ENCODE measurements at places on chromosomes 6 and 20. TPM values are rescaled to one million over a fixed set of nuclear protein-coding genes. Genes with fewer than 3 reads are reported as not detected.
A peak's percentile ranks its signal among the peaks of the same experiment; 100 is the strongest.

DNA sequence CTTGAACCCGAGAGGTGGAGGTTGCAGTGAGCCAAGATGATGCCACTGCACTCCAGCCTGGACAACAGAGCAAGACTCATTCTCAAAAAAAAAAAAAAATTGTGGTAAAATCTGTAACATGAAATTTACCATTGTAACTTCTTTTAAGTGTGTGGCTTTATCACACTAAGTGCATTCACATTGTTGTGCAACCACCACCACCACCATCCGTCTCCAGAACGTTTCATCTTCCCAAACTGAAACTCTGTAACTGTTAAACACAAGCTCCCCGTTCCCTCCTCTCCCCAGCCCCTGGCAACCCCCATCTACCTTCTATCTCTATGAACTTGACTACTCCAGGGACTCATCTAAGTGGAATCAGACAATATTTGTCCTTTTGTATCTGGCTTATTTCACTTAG, 29.7 kb downstream of the PDRG1 start:
- no peak overlapping the region for H3K27ac ChIP-seq
- H3K27me3 ChIP-seq, result peaks cover 6% of the 10 kb centered on the region
- DNase-seq, result no peak
- H3K4me1 ChIP-seq, result no peaks in the 10 kb centered on the region

GRCh38 chr6:155158030-155158843, 105.6 kb upstream of the CLDN20 start:
- DNase-seq, result no peak
- no peaks in the 10 kb centered on the region for H3K27me3 ChIP-seq
- H3K36me3 ChIP-seq, result no peaks in the 10 kb centered on the region
- H3K4me3 ChIP-seq, result no peak overlapping the region
- no peak overlapping the region for H3K27ac ChIP-seq

DNA sequence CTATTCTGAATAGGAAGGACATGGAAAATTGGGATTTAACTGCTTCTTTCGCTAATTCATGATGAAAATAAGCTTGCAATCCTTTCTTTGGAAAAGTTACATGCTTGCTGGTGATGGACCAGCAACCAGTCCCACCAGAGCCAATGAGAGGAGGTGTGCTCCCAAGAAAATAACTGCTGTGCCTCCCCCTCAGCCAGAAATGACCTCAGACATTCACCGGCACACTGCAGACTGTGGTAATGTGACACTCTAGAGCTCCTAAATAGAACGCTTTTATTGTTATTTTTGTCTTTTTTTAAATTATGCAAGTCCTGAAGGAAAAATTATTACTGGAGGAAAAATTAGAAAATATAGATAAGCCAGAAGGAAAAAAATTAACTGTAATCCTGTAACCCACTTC, 2.6 kb downstream of the PYGB start:
- no peak overlapping the region for H3K27ac ChIP-seq
- no peaks in the 10 kb centered on the region for H3K36me3 ChIP-seq
- peaks cover 25% of the 10 kb centered on the region for H3K4me1 ChIP-seq
- no peak overlapping the region for H3K4me3 ChIP-seq

GRCh38 chr6:153849072-153849779, 189.8 kb upstream of the OPRM1 start:
- no peaks in the 10 kb centered on the region for H3K27me3 ChIP-seq
- no peaks in the 10 kb centered on the region for H3K4me1 ChIP-seq
- H3K4me3 ChIP-seq, result no peak overlapping the region
- no peak for DNase-seq
- no peaks in the 10 kb centered on the region for H3K36me3 ChIP-seq

DNA sequence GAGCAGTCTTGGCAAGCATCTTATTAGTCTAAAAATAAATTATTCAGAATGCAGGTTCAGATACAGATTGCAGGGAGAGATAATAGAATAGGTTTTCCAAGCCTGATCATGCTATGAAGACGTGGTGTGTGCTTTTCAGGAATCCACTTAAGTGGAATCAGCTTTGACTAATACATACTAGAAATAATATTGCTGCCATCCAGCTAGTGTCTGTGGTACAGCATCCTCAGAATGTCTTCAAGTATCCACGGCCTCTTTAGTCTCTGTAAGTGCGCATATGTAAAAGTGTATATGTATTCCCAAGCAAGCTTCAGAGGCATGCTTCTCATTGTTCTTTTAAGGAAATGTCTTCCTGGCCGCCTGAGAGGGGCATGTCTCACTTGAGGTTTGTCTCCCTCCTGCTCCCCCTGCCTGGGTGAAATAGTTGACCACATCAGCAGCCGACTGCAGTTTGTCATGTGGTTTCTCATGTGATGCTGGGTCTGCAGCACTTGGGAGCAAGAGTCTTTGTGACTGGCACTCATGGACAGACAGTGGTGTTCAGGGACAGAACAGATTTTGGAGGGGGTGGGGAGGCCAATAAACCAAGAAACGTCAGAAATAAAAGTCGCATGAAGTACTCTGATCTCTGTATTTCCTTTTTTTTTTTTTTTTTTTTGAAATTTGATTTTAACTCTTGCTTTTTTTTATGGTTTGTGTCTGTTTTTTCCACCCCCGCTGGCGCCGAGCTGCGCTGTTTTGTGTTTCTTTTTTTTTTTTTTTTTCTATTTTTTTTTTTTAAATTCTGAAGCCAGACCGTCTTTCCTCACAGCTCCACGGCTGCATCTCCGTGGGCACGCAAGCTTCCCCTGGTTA, 150.8 kb downstream of the PRL start:
- DNase-seq, result peak; percentile 23
- no peaks in the 10 kb centered on the region for H3K36me3 ChIP-seq
- no peak overlapping the region for H3K27ac ChIP-seq
- no peak overlapping the region for H3K4me3 ChIP-seq
- H3K4me1 ChIP-seq, result peaks cover 5% of the 10 kb centered on the region
- H3K27me3 ChIP-seq, result no peaks in the 10 kb centered on the region

- no peak for DNase-seq
- no peaks in the 10 kb centered on the region for H3K27me3 ChIP-seq
- H3K4me1 ChIP-seq, result no peaks in the 10 kb centered on the region
- H3K4me3 ChIP-seq, result no peak overlapping the region
- H3K27ac ChIP-seq, result no peak overlapping the region
- no peaks in the 10 kb centered on the region for H3K36me3 ChIP-seq
Measured at GRCh38 chr6:64081453-64081852, 445.9 kb downstream of the PHF3 start.

DNA sequence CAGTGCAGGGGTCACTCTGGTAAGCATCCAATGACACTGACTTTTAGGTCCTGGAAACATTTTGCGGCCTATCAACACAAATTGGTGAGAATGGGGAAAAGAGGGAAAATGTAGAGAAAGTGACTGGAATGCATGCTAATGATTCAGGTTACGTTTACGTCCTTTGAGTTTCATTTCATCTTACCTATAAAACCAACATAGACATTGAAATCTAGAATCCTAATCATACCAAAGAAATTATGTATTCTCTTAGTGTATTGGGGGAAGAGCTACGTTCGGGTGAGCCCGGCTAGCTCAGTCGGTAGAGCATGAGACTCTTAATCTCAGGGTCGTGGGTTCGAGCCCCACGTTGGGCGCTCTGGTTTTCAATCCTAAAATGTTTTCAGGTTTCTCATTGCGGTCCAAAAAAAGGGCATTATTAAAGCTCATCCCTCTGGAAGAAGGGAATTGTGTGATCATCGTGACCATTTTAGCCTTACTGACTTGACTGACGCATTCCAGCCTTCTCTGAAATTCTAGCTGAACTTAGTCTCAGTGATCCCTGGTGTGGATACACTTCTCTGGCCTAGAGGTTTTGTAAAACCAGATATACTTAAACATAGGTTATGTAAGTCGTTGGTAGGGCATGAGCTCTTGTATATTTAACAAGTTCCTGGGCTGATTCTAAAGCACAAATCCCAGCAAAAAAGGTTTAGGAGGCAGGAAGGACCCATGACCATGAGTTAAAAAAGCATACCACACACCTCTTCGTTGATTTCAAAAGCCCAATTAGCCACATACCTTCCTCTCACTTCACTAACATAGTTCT, 18.3 kb downstream of the HMGN4 start:
- peaks cover 11% of the 10 kb centered on the region for H3K4me1 ChIP-seq
- peak; percentile 57 for DNase-seq
- H3K36me3 ChIP-seq, result no peaks in the 10 kb centered on the region
- no peaks in the 10 kb centered on the region for H3K27me3 ChIP-seq
- H3K4me3 ChIP-seq, result no peak overlapping the region
- H3K27ac ChIP-seq, result no peak overlapping the region

DNA sequence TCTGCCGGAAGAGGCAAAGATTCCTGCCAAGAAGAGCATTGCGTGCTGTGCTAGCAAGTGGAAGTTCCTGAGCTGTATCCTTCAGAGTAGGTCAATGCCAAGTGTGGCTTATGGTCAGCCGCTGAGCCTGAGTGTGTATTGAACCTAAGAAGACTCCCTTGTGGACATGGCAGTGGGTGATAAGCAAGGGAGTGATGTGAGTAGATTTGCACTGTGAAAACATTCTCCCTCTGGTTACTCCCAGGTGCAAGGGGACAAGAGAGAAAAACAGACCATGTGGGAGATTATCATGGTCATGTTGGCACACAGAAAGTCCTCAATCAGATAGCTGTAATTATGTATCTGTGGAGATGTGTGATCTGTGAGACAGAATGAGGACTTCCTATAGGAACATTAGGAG, 6.1 kb upstream of the TMEM74B start:
- H3K27ac ChIP-seq, result no peak overlapping the region
- DNase-seq, result no peak
- H3K36me3 ChIP-seq, result no peaks in the 10 kb centered on the region

GRCh38 chr20:35368666-35369423, 42.9 kb downstream of the UQCC1 start:
- H3K4me3 ChIP-seq, result no peak overlapping the region
- H3K36me3 ChIP-seq, result peaks cover 10% of the 10 kb centered on the region
- H3K27me3 ChIP-seq, result no peaks in the 10 kb centered on the region
- no peaks in the 10 kb centered on the region for H3K4me1 ChIP-seq
- no peak for DNase-seq

- no peaks in the 10 kb centered on the region for H3K36me3 ChIP-seq
- no peak overlapping the region for H3K27ac ChIP-seq
- no peak for DNase-seq
- H3K4me1 ChIP-seq, result no peaks in the 10 kb centered on the region
- H3K4me3 ChIP-seq, result no peak overlapping the region
- H3K27me3 ChIP-seq, result peaks cover 5% of the 10 kb centered on the region
Measured at GRCh38 chr20:56974499-56975250, 291.8 kb downstream of the BMP7 start.

- H3K4me3 ChIP-seq, result no peak overlapping the region
- H3K4me1 ChIP-seq, result no peaks in the 10 kb centered on the region
- no peaks in the 10 kb centered on the region for H3K36me3 ChIP-seq
- no peak for DNase-seq
Measured at GRCh38 chr6:5653801-5654200, 352.9 kb downstream of the NRN1 start.

DNA sequence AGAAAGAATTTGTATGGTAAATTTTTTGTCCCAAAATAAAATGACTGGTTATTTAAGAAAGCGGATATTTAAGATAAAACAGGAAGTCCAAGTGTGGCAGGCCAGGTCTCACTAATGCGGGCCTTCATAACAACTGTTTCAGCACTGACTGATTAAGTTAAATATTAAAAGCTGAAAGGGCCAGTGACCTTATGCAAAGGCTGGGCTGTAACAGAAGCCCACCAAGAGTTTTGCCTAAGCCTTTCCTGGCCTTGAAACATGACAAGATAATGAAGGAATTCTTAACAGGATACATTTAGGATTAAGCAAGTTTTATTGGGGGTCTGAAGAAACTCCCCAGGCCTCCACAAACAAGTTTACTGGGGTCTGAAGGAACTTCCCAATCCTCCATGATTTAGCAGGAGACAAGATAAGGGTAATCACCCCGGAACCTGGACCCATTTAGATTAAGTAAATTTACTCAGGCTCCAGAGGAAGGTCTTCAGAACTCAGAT, 36.3 kb downstream of the ZNF133 start:
- H3K36me3 ChIP-seq, result no peaks in the 10 kb centered on the region
- H3K27ac ChIP-seq, result no peak overlapping the region
- no peak for DNase-seq
- H3K4me3 ChIP-seq, result no peak overlapping the region
- H3K4me1 ChIP-seq, result no peaks in the 10 kb centered on the region
- no peaks in the 10 kb centered on the region for H3K27me3 ChIP-seq

DNA sequence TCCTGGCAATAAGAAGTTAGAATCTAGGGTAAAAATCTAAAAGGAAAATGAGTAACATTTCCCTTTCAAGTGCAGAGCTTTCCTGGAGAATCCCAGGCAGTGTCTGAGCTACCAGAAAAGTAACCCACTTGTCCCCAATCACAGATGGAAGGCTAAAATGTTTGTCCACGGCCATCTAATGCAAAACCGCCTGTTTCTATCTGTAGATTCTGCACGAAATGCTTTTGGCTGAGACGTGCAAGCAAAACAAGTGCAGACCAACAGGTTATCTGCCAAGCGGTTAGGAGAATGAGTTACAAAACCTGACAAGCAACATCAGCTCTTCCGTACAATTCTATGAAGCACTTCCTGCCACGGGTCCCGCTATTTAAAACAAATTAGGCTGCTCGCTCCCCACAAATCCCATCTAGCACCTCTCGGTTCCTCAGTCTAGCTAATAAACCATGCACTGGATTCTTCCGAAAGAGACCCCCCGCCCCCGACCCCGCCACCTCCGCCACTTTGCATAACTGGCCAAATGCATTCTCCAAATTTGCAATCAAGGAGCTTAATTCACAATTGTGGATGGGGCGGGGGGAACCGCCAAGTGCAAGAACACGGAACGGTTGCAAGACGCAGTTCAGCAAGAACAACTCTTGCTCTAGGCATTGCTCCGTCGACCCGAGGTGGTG, 1.4 kb downstream of the ELOVL5 start:
- H3K4me1 ChIP-seq, result peaks cover 53% of the 10 kb centered on the region
- DNase-seq, result no peak
- no peaks in the 10 kb centered on the region for H3K36me3 ChIP-seq

GRCh38 chr6:46490425-46491200, 636 bp downstream of the RCAN2 start:
- DNase-seq, result no peak
- H3K27me3 ChIP-seq, result peaks cover 28% of the 10 kb centered on the region
- no peaks in the 10 kb centered on the region for H3K36me3 ChIP-seq
- H3K27ac ChIP-seq, result no peak overlapping the region

DNA sequence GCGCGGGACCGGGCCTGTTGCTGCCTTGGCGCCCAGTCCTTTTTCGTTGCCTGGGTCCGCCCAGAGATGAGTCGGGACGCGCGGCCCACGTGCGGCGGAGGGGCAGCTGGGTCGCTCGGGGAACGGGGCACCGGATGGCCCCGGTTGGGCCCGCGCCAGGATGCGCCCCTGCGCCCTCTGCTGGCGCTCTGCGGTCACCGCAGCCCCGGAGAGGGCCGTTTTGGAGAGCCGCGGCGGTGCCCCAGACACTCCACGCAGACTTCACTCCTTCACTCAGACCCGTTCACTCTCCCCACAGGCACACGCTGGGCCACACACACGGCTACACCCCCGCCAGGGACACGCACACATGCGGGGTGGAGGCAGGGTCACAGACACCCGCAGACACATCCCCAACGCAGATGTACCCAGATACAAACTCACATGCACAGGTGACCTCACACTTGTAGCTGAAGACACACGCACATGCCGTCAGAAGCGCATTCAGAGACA, 38.8 kb downstream of the SRC start:
- peak; percentile 68 for DNase-seq
- H3K27me3 ChIP-seq, result no peaks in the 10 kb centered on the region
- H3K4me3 ChIP-seq, result peak overlapping the region; percentile 34
- H3K36me3 ChIP-seq, result no peaks in the 10 kb centered on the region
- no peak overlapping the region for H3K27ac ChIP-seq
- peaks cover 5% of the 10 kb centered on the region for H3K4me1 ChIP-seq

GRCh38 chr6:12968839-12969558, 252.4 kb downstream of the PHACTR1 start:
- H3K4me3 ChIP-seq, result no peak overlapping the region
- H3K27me3 ChIP-seq, result no peaks in the 10 kb centered on the region
- no peak for DNase-seq

Gene TXLNB
- total RNA-seq, result 0.47 TPM

Gene LY6G5C
- 3.5 TPM for total RNA-seq

Gene TMEM170B
- total RNA-seq, result 2.6 TPM

Gene EMILIN3
- not detected for total RNA-seq
